ENCODE measurements at places on chromosomes 6 and 20. TPM values are rescaled to one million over a fixed set of nuclear protein-coding genes. Genes with fewer than 3 reads are reported as not detected.

The DEF6 gene
- total RNA-seq, result 68.7 TPM

The EBF4 gene
- total RNA-seq, result 1.6 TPM

The PKHD1 gene
- total RNA-seq, result not detected

The UBE2C gene
- total RNA-seq, result 3.3 TPM

The POU3F2 gene
- total RNA-seq, result not detected

The ADAT2 gene
- 22.4 TPM for total RNA-seq

The SAPCD1 gene
- 9.0 TPM for total RNA-seq

Measured in activated B cell treated with CpG ODN at 0.5 μM for 24 hours (primary cell).